Cardiac muscle cell (in vitro differentiated cells and primary cell): ENCODE measurements at places on chromosomes 6 and 20.
A peak's percentile ranks its signal among the peaks of the same experiment; 100 is the strongest.

DNA sequence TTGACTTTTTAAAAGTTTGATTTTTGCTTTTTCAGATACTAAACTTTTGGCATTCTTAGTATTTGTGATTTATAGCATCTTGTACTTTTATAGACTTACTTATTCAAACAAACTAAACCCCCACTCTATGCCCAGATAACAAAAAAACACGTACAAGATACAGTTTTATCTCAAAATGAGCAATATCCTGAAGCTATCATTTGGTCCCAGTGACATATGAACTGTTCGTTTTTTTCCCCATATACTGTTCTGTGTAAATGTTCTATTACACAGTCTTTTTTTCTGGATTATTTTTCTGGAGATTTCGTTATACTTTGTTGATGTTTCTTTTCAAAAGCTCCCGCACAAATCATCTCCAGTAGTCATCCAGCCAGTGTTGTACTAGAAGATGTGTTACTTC lies 27.3 kb upstream of the SERINC3 start:
- DNase-seq, result no peak

GRCh38 chr6:131946992-131947955 lies 3.9 kb downstream of the CCN2 start:
- DNase-seq, result peak; percentile 74

GRCh38 chr6:47360388-47360787 lies 50.7 kb upstream of the TNFRSF21 start:
- no peak for DNase-seq

DNA sequence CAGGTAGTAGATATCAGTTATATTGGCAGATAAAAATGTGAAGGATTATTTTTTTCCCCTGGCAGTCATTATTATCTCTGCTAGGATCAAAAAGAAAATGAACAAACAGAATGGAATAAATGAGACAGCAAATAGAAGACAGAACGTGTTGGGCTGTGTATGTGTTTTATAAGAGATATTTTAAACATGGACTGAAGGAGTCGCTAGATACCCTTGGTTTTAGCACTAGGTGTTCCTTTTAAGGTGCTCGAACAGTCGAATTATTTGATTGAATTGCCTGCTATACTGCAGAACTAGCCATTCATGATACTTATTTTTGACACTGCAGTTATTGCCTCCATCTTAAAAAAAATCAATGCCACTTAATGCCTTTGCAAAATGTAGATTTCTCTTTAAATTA lies 3.7 kb downstream of the GRIK2 start:
- DNase-seq, result peak; percentile 33

GRCh38 chr6:42766163-42766670 lies 15.6 kb upstream of the BICRAL start:
- no peak for DNase-seq

- DNase-seq, result no peak
Measured at GRCh38 chr6:5636210-5637030, 370.3 kb downstream of the NRN1 start.
